ENCODE measurements at places on chromosomes 12 and 14.

GRCh38 chr12:62525271-62525670, 58.6 kb downstream of the MON2 start:
- DNase-seq, result no peak

GRCh38 chr12:30806989-30807694, 52.4 kb upstream of the CAPRIN2 start:
- no peak for DNase-seq

- DNase-seq, result no peak
Measured at GRCh38 chr12:6821591-6822425, at the start of gene GPR162. GPR162 (plus strand) TSS chr12:6821821; CDS start chr12:6823899, 2,078 bp downstream.

- no peak for DNase-seq
Measured at GRCh38 chr12:108806346-108806745, 51.0 kb downstream of the SSH1 start.

DNA sequence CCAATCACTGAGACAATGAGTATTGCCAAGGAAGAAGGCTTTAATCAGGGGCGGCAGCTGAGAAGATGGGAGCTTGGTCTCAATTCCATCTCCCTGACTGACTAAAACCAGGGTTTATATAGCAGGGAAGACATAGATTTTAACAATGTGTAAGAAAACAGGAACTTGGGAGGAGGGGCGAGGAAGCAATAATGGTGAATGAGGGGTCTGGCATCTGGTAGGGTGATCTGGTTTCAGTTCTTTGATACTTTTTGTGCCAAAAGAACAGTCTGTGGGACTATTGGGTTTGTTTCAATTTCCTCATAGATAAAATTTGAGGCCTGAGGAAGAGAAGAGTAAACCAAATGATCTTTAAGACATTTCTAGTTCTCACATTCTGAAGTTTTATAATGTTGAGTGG, 49.2 kb downstream of the FUT8 start:
- DNase-seq, result no peak

DNA sequence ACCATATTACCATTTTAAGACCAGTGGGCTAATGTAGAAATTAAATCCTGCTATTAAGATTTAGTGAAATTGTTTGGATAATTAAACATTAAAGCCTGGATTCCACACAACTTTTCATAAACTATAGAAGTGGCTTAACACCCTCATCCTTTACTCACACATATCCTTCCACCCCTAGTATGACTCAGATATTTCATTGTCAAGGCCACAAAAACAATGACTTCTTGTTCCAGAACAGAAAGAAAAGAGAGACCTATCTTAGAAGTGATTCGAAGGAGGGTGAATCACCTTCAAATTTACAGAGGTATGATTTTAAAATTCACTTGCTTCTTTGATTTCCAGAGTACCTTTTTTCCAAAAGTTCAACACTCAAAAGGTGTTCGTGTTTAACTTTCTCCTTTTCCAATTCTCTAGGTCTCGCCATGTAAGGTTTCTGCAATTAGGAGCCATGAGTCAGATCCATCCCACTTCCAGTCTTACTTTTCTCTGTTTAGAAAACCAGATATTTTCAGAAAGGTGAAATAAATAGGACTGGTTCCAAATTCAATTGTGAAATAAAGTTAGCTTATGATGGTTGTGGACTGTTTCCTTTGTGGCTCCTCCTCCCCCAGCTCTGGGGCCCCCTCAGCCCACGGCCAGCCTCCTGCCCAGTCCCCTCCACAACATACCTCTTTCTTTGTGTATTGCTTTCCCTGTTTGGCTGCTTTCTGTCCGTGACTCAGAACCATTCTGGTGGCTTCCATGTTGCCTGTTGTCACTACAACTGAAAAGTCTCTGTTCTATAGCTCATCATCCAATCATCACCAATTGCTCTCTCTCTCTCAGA, 24.6 kb upstream of the MGP start:
- DNase-seq, result no peak

GRCh38 chr12:76820888-76821482, 57.1 kb downstream of the ZDHHC17 start:
- DNase-seq, result no peak

GRCh38 chr14:95577067-95577800, 42.4 kb downstream of the GLRX5 start:
- DNase-seq, result no peak

DNA sequence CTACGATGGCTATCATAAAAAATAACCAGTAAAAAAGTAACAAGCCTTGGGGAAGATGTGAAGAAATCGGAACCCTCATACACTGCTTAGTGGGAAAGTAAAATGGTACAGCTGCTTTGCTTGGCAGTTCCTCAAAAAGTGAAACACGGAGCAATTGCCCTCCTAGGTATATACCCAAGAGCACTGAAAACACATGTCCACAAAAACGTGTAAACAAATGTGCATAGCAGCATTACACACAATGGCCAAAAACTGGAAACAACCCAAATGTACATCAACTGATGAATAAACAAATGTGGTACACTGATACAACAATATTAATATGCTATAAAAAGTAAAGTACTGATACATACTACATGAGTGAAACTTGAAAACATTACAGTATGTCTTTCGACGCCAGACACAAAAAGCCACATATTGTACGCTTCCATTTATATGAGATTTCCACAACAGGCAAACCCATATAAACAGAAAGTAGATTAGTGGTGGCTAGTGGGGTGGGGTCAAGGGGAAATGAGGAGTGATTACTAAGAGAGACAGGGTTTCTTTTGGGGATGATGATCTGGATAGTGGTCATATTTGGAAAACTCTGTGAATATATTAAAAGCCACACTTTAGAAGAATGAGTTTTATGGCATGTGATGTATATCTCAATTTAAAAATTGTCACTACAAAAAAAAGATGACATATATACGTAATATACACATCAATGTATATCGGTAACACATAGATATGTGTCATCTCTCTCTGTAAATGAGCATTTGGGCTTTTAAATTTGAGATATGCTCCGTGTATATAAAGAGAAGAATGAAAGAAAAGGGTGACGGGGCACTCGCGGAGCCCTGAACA, 996 bp downstream of the SLC41A2 start:
- no peak for DNase-seq

- DNase-seq, result no peak
Measured at GRCh38 chr12:56029666-56030293, 8.9 kb downstream of the IKZF4 start.

DNA sequence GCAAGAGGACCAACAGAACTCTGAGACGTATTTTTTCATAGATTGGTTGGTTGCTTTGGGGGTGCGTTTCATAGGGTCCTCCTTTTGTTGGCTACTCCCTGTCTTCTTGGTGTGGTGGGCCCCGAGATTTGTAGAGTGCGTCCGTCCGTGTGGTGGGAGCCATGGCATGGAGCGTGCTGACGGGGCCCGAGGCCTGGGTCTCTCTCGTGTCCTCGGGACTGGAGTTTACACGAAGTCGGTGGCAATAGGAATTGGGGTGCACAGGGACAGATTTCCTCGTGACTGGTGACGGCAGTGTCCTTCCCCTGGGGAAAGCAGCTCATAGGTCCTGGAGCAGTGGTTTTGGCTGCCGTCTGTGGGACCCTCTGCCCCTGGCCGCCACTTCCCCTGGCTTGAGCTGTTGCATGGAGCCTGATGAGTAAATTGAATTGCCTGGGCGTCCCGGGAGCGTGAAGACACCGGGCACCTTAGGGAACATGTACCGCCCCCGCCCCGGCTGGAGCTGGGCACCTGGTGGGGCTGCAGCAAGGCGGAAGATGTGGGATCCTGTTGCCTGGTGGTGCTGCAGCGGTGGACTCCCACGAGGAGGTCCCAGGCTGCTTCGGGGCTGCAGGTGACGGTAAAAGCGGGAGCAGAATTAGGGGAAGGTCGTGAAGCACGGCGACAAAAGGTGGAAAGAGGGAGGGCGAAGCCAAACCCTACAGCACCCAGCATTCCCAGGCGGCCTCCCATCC, 153.7 kb upstream of the ALG10B start:
- no peak for DNase-seq

GRCh38 chr14:40909906-40910305, 696.8 kb upstream of the LRFN5 start:
- no peak for DNase-seq

GRCh38 chr12:67080637-67081036, 188.5 kb upstream of the CAND1 start:
- no peak for DNase-seq

GRCh38 chr12:131060011-131060703, 106.5 kb downstream of the ADGRD1 start:
- no peak for DNase-seq

DNA sequence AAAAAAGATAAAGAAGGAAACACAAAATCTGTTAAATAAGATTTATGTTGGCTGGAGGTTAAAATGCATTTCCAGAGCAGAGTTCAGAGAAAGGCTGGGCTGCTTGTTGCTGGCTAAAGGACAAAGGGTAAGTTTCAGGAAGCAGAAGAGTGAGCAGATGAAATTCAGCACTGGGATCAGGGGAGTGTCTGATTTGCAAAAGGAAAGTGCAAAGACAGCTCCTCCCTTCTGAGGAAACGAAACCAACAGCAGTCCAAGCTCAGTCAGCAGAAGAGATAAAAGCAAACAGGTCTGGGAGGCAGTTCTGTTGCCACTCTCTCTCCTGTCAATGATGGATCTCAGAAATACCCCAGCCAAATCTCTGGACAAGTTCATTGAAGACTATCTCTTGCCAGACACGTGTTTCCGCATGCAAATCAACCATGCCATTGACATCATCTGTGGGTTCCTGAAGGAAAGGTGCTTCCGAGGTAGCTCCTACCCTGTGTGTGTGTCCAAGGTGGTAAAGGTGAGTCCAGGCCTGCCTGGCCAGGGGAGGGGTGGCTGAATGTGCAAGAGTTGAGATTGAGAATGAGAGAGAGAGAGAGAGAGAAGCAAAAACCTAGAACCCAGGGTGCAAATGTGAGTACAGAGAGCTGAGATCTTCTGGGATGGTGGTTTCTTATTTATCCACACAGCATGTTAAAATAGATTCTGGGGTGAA, at the start of gene OAS1:
TSS of gene OAS1 (plus strand) at position 251 of the 703 bp plus-strand sequence. CDS start at position 329, 78 bp downstream.
- DNase-seq, result peak; percentile 26

- DNase-seq, result no peak
Measured at GRCh38 chr12:111172786-111173185, 196.1 kb downstream of the PHETA1 start.

DNA sequence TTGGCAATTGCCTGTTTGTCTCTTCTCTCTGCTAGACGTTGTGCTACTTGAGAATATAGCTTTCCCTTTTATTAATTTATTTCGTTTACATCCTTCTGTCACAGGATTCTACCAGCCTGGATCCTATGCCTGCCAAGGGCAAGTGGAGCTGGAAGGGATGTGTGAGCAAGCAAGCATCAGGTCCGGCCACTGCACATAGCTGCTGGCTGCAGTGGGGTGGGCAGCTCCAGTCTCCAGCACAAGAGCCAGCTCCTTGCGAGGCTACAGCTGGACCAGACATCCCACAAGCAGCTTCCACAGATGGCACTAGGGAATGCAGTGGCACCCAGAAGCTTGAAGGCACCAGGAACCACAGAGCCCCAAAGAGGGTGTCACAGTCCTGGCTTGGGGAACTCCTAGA, 225.0 kb downstream of the KCNC2 start:
- DNase-seq, result no peak

DNA sequence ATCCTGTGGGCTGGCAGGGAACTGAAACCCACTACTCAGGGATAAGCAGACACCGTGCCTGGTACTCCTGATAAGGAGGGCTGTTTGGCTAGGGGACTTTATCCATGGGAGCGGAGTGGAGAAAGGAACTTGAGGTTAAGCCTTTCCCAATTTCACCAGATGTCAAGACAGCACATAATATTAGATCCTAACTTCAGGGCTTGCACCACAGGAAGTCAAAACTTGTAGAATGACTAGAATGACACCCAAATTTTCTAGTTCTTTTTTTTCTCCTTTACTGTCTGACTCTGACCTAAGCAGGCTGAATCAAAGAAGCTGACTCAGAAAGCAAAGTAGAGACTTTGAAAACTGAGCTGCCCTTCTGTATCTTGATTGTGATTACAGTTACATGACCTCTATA, 7.1 kb upstream of the CGRRF1 start:
- DNase-seq, result no peak

DNA sequence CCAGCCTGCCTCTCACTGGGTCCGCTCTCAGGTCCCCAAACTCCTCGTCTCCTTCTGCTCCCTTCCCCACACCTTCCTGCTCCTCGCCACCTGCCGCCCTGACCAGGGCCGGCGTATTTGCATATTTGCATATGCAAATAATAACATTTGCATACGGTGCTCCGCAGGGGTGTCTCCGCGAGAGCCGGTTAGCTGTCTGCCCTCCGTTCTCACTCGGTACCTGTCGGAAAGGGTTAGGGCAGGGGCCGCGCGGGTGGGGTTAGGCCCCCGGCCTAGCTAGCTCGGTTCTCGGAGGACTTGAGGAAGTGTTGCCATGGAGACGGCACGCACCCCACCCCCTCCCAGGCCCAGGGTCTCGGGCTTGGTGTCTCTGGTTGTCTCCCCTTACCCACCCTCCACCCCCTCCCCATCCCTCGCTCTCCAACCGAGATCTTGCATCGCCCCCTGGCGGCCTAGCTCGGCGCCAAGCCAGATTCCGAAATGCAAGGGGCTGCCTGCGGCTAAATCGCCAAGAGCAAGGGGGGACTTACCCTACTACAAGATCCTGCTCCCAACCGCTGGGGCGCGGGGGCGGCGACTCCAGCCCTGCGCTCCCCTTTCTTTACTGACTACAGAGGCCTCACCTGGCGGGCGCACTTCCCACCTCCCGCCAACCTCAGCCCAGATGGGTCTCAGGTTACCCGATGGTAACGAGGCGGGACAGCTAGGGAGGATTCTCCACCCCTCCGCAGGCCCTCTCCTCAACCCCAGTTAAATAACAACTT, 8.1 kb downstream of the STAC3 start:
- DNase-seq, result peak; percentile 41

GRCh38 chr14:101232340-101233020, 328.8 kb upstream of the DIO3 start:
- no peak for DNase-seq

- DNase-seq, result no peak
Measured at GRCh38 chr14:33465846-33466700, 484.8 kb downstream of the EGLN3 start.

- no peak for DNase-seq
Measured at GRCh38 chr12:3298603-3299002, 192.4 kb upstream of the PRMT8 start.

DNA sequence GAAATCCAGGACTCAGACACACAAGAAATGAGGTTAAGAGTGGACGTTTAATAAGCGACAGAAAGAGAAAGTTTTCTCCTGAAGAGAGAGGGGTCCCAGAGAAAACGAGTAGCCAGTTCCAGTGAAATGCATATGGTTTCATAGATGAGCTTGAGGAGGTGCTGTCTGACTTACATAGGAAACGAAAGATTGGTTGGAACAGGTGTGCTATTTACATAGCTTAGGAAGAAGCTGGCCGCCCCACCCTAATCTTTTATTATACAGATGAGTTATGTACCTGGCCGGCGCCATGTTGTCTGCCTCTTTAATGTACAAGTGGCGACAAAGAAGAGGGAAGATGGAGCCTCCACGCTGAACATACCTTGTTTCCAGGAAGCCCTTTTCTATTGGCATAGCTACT, 223.0 kb downstream of the SLC6A15 start:
- DNase-seq, result no peak

DNA sequence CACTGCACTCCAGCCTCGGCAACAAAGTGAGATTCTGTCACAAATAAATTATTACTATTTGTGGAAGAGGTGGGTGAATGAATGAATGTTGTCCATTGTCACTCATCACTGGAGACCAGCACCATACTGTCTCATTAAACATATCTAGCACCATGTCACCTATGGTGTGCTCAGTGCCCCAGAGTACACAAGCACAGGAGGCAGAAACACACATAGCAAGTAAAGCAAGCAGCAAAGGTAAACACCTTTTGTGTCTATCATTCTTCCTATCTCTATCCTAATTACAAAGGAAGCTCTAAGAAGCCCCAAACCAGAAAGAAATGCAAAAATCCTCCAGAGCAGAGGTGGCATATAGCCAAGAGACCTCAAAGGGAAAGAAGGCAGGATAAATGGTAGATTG, 9.2 kb downstream of the ERO1A start:
- no peak for DNase-seq

GRCh38 chr12:53805067-53805466, 53.3 kb upstream of the CISTR start:
- DNase-seq, result no peak
